Activated T-cell treated with anti-CD3 and anti-CD28 coated beads, Interleukin-2, amount 50 U/mL, for 72 hours (primary cell): ENCODE measurements at places on chromosomes 13 and 19. TPM values are rescaled to one million over a fixed set of nuclear protein-coding genes. Genes with fewer than 3 reads are reported as not detected.

- no peak overlapping the region for H3K4me3 ChIP-seq
- peaks cover 38% of the 10 kb centered on the region for H3K4me1 ChIP-seq
- H3K36me3 ChIP-seq = peaks cover 1% of the 10 kb centered on the region
- no peak overlapping the region for H3K27ac ChIP-seq
- DNase-seq = no peak
- H3K27me3 ChIP-seq = no peaks in the 10 kb centered on the region
Observed at GRCh38 chr13:42364613-42365000, 92.7 kb downstream of the AKAP11 start.

GRCh38 chr13:107680115-107680514 is 535.2 kb downstream of the LIG4 start:
- H3K4me1 ChIP-seq = no peaks in the 10 kb centered on the region
- no peak for DNase-seq
- no peaks in the 10 kb centered on the region for H3K27me3 ChIP-seq
- no peak overlapping the region for H3K4me3 ChIP-seq
- H3K36me3 ChIP-seq = no peaks in the 10 kb centered on the region

GRCh38 chr13:76523740-76524340 is 362.4 kb downstream of the KCTD12 start:
- no peaks in the 10 kb centered on the region for H3K36me3 ChIP-seq
- no peaks in the 10 kb centered on the region for H3K27me3 ChIP-seq
- no peak overlapping the region for H3K27ac ChIP-seq
- H3K4me3 ChIP-seq = no peak overlapping the region
- H3K4me1 ChIP-seq = no peaks in the 10 kb centered on the region

DNA sequence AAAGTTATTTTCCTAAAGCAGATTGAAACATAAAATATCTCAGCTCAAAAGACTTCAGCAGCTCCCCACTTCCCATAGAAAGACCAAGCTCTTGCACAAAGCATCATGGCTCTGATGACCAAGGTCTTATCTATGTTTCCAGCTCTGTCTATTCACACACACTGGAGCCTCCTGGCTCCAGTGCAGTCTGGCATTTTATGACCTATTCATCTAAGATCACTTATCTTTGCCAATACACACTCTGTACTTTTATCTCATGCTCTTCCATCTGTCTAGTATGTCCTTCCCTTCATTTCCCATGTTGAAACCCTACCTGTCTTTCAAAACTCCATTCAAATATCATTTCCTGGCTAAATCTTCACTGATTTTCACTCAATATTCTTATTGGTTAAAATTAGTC is 74.4 kb downstream of the FGF9 start:
- DNase-seq = no peak
- H3K27me3 ChIP-seq = peaks cover 8% of the 10 kb centered on the region

GRCh38 chr19:3765121-3765520 is 2.6 kb downstream of the MRPL54 start:
- no peak for DNase-seq
- H3K4me1 ChIP-seq = peaks cover 41% of the 10 kb centered on the region
- H3K4me3 ChIP-seq = no peak overlapping the region
- H3K27me3 ChIP-seq = no peaks in the 10 kb centered on the region
- no peak overlapping the region for H3K27ac ChIP-seq

DNA sequence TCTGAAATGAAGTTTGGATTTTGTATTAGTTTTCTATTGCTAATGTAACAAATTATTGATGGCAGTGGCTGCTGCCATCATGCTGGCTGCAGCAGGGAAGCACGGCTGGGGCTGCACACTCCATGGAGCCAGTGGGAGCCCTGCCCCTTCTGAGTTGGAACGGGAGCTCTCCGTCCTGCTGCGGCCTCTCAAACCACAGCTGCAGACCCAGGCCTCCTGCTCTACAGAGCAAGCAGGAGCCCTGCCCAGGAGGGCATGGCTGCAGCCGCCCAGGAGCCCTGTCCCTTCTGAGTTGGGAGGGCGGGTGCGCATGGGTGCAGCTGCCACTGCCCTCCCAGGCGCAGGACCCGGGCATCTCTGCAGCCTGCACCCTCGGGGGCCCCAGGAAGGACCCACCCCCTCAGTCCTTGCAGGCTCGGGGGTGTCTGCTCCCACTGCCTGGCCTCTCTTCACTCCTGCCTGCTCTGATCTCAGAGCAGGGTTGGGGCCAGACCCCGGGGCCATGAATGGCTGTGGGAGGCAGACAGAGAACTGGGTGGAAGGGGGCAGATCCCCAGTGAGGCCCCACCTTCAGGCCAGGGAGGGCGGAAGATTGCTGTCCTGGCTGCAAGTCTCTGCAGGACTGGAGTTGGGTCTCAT is 21.0 kb upstream of the ESD start:
- peaks cover 10% of the 10 kb centered on the region for H3K27me3 ChIP-seq
- no peak overlapping the region for H3K27ac ChIP-seq
- H3K4me3 ChIP-seq = no peak overlapping the region

GRCh38 chr13:25881136-25881926 is 170.5 kb downstream of the SHISA2 start:
- no peak for DNase-seq
- no peaks in the 10 kb centered on the region for H3K27me3 ChIP-seq
- H3K27ac ChIP-seq = no peak overlapping the region
- H3K36me3 ChIP-seq = no peaks in the 10 kb centered on the region
- H3K4me3 ChIP-seq = no peak overlapping the region
- H3K4me1 ChIP-seq = peaks cover 56% of the 10 kb centered on the region

- DNase-seq = no peak
- H3K4me1 ChIP-seq = peaks cover 69% of the 10 kb centered on the region
- H3K36me3 ChIP-seq = peaks cover 32% of the 10 kb centered on the region
- peak overlapping the region; percentile 98 for H3K4me3 ChIP-seq
- H3K27ac ChIP-seq = peak overlapping the region; percentile 93
Observed at GRCh38 chr19:44749292-44749691, 784 bp downstream of the BCL3 start.

DNA sequence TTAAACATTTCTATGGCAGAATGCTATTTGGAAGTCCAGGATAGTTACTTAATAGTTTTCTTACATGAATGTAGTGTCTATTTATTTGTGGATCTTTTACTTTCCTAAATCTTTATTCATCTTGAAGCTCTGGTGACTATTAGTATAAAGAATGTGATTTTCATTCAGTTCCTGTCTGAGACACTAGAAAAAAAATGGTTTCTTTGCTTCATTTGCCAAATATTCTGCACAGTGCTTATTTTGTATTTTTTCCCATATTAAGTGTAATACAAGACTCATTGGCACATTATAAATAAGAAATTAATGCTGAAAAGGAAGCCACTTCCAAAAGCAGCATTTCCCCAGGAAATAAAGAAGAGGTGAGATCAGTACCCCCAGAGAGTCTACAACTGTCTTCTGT is 109.8 kb downstream of the POSTN start:
- H3K27ac ChIP-seq = no peak overlapping the region
- H3K27me3 ChIP-seq = no peaks in the 10 kb centered on the region
- H3K4me1 ChIP-seq = no peaks in the 10 kb centered on the region
- no peaks in the 10 kb centered on the region for H3K36me3 ChIP-seq
- DNase-seq = no peak

- H3K36me3 ChIP-seq = no peaks in the 10 kb centered on the region
- no peak overlapping the region for H3K4me3 ChIP-seq
- DNase-seq = no peak
- no peaks in the 10 kb centered on the region for H3K4me1 ChIP-seq
- H3K27me3 ChIP-seq = no peaks in the 10 kb centered on the region
Observed at GRCh38 chr13:72205773-72206172, 338.8 kb upstream of the DACH1 start.

DNA sequence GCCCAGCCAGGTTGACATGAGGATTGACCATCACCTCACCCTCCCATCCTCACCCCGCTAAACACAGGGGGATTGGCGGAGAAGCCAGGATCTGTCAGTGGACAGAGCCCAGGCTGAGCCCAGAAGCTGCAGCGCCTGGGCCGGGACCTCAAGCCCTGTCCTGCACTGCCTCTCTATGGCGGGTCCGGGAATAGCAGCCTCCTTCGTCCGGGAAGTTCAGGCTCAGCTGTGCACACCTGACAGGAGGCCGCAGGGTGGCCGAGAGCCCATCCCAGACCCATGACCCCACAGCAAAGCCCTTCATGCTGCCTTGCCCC is 67.8 kb downstream of the SPACA7 start:
- H3K4me1 ChIP-seq = peaks cover 6% of the 10 kb centered on the region
- no peak overlapping the region for H3K4me3 ChIP-seq
- no peak overlapping the region for H3K27ac ChIP-seq

DNA sequence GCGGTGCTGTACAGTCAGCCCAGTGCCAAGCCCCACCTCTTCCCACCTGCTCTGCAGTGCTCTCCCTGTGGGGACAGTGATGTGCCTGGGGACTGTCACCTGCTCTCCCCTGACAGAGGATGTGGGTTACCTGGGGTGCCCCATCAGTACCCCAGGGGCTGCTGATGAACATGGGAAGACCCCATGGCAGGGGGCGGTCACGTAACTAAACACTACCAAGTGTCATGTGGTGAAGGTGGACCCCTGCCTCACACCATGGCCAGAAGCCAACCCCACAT is 12.7 kb downstream of the KDM4B start:
- no peak overlapping the region for H3K4me3 ChIP-seq
- DNase-seq = no peak
- peaks cover 4% of the 10 kb centered on the region for H3K4me1 ChIP-seq

DNA sequence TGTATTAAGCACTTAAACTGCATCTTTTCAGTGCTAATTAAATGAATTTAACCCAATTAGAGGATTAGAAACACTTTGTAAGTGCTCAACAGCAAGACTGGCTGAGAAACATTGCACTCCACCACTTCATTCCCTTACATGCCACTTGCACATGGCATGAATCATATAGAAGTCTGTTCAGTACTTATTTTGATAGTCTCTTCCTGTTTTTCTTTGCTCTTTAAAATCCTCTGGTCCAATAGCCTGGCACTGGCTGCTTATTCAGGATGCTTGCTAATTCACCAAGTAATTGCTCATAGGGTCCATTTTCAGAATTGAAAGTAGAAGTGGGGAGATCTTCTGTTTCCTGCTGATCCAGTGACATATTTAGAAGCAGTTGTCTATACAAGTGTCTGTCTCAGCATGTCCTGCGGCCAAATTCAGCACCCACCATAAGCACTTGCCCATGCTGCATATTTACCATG is 900.1 kb downstream of the PCDH9 start:
- no peak overlapping the region for H3K4me3 ChIP-seq
- peaks cover 5% of the 10 kb centered on the region for H3K4me1 ChIP-seq
- H3K27me3 ChIP-seq = no peaks in the 10 kb centered on the region
- no peak for DNase-seq

GRCh38 chr19:39515551-39516191 is 732 bp downstream of the SELENOV start:
- peaks cover 14% of the 10 kb centered on the region for H3K4me1 ChIP-seq
- H3K4me3 ChIP-seq = peak overlapping the region; percentile 66
- peaks cover 46% of the 10 kb centered on the region for H3K27me3 ChIP-seq
- DNase-seq = peak; percentile 29

- DNase-seq = no peak
Observed at GRCh38 chr13:82747958-82748357, 1134.3 kb downstream of the SLITRK1 start.

- peaks cover 4% of the 10 kb centered on the region for H3K4me1 ChIP-seq
- no peak overlapping the region for H3K4me3 ChIP-seq
- no peak overlapping the region for H3K27ac ChIP-seq
- no peak for DNase-seq
Observed at GRCh38 chr19:57305056-57305455, 15.2 kb upstream of the ZNF543 start.

DNA sequence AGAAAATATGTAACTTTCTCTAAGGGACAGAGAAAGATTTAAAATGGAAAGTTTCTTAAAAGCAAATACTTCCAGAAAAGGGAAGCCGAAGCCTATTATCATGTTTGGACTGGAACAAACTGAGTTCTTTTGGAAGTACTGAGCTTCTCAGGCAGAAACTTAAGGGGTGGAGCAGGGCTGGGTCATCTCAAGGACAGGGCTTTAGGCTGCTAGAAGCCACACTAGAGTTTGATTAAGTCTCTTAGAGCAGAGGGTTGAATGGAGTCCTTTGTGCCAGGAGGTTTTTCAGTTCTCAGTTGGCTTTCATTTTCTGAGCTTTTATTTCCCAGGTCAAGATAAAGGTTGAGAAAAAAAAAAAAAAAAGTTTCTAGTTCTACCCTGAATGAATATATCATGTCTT is 432.7 kb downstream of the SLITRK5 start:
- no peak overlapping the region for H3K4me3 ChIP-seq
- no peaks in the 10 kb centered on the region for H3K4me1 ChIP-seq
- no peaks in the 10 kb centered on the region for H3K27me3 ChIP-seq
- DNase-seq = no peak

GRCh38 chr19:4288091-4288777 is 9.2 kb downstream of the SHD start:
- no peak overlapping the region for H3K4me3 ChIP-seq
- H3K4me1 ChIP-seq = no peaks in the 10 kb centered on the region
- H3K36me3 ChIP-seq = no peaks in the 10 kb centered on the region
- no peak for DNase-seq
- H3K27me3 ChIP-seq = no peaks in the 10 kb centered on the region

- H3K36me3 ChIP-seq = no peaks in the 10 kb centered on the region
- H3K4me1 ChIP-seq = peaks cover 9% of the 10 kb centered on the region
- no peak overlapping the region for H3K4me3 ChIP-seq
- H3K27me3 ChIP-seq = no peaks in the 10 kb centered on the region
- no peak for DNase-seq
Observed at GRCh38 chr13:44013758-44014291, 134.1 kb downstream of the LACC1 start.

DNA sequence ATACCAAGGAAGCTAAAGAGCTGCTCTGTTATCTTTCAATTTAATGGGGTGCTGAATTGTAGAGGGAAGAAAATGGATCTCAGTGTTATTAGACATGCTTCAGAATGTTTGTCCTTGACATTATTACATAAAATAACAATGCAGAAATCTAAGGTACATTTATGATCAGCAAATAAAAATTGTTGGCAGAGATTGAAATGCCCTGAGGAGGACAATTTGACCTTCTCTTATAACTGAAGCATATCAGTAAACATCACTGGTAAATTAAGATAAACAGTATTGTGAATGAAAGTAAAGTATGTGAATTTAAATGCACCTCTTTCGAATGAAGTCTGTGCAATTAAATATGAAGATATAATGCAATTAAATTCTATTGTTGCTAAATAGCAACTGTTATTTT is 1362.1 kb upstream of the ATXN8OS start:
- no peaks in the 10 kb centered on the region for H3K4me1 ChIP-seq
- no peak overlapping the region for H3K4me3 ChIP-seq
- DNase-seq = no peak

The GRIK5 gene
- 3.8 TPM for total RNA-seq

The OLFM4 gene
- total RNA-seq = not detected

The EDNRB gene
- total RNA-seq = not detected

The KLK12 gene
- not detected for total RNA-seq

The KISS1R gene
- total RNA-seq = 3.6 TPM

The ANGPTL4 gene
- total RNA-seq = 5.0 TPM

The FAAP24 gene
- 9.9 TPM for total RNA-seq
